ENCODE measurements at places on chromosomes 2 and 18.

- DNase-seq = no peak
These were observed 55.3 kb upstream of the ITGB6 start for GRCh38 chr2:160255408-160255807.

GRCh38 chr2:147511491-147511948, 333.3 kb upstream of the ACVR2A start:
- DNase-seq = no peak

- DNase-seq = no peak
These were observed 228.8 kb upstream of the COPS8 start for GRCh38 chr2:236856848-236857235.

GRCh38 chr18:43650426-43650825, 373.1 kb upstream of the SYT4 start:
- no peak for DNase-seq

- no peak for DNase-seq
These were observed 62.1 kb upstream of the TCF7L1 start for GRCh38 chr2:85071096-85071495.

GRCh38 chr2:43438858-43439655, 156.8 kb downstream of the THADA start:
- DNase-seq = no peak

GRCh38 chr2:96093528-96093927, 22.8 kb downstream of the ADRA2B start:
- no peak for DNase-seq

GRCh38 chr18:3993941-3994687, 461.0 kb downstream of the DLGAP1 start:
- DNase-seq = no peak

- no peak for DNase-seq
These were observed 170.6 kb upstream of the MYT1L start for GRCh38 chr2:2501454-2502200.

- DNase-seq = no peak
These were observed 99.5 kb upstream of the EPAS1 start for GRCh38 chr2:46197672-46198071.

GRCh38 chr2:86001326-86001725, 104.4 kb downstream of the POLR1A start:
- no peak for DNase-seq
